ENCODE measurements at places on chromosomes 12 and 14.

- no peak for DNase-seq
Measured at GRCh38 chr12:96234591-96235483, 40.7 kb downstream of the ELK3 start.

GRCh38 chr12:59651229-59651920, 55.5 kb downstream of the SLC16A7 start:
- peak; percentile 40 for DNase-seq

- DNase-seq, result peak; percentile 81
Measured at GRCh38 chr12:131832321-131833231, 4.4 kb downstream of the MMP17 start.

DNA sequence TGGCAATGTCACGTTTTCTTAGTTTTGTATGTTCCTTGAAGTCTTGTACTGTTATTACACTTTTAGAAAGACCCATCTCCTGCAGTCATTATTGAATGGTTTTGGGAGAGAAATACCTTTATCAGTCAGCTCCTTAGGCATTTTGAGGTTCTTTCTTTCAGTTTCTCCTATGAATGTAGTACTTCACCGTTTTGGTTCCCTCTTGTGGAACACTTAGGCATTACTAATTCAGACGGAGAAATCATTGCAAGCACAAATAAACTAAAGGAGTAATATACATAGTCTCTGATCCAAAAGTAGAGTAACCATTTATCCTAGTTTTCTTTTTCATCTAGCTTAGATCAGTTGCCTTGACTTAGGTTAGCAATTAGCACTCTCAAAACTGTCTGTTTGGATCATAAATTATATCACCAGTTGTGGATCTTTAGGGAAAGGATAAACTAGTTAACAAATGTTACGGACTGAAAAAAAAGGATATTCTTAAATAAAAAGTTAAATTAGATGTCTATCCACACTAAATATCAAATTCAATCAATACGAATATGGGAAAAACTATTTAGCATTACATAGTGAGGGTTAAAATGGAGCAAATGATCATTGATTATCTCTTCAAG, 1538.3 kb upstream of the SEL1L start:
- DNase-seq, result no peak

DNA sequence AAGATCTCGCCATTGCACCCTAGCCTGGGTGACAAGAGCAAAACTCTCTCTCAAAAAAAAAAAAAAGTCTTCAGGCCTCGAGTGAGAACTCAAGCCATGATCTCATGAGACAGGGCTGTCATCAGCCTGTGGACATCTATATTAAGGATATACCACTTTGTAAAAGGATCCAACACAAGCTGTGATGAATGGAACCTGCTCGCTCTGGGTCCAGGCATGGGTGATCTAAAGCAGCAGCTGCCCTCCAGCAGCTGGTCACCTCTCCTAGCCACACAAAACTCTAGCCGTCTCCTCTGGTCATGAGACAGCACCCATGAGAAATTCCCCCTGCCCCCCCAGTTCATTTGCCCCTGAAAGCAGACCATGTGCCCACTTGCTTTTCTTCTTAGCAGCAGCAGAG, 19.1 kb upstream of the DGLUCY start:
- DNase-seq, result no peak

- no peak for DNase-seq
Measured at GRCh38 chr12:84421103-84421502, 491.5 kb downstream of the SLC6A15 start.

DNA sequence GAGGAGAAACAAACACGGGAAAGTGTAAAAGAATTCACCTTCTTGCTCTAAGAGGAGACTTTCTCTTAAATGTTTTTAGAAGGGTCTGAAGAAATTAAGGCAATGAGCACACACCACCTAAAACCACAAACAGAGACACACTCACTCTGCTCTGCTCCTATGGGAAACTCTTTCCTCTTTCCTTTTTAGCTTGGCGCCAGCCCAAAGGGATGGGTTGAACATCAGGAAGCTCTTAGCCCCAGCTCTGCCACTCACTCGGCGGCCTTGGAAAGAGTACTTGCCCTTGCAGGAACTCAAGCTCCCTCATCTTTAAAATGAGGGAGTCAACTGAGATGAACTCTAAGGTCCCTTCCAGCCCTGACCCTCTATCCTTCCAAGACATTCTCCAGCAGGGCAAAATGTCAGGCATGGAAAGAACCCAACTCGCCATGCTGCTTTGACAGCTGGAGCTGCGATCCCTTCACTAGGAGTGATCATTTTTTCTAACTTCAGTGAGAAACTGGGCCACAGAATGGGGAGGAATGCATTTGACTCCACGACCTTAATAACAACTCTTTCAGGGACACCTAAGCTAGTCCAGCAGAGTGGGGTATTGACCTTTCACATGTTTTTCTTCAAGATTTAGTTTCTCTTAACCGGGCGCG, 980 bp upstream of the RNASE8 start:
- peak; percentile 84 for DNase-seq

DNA sequence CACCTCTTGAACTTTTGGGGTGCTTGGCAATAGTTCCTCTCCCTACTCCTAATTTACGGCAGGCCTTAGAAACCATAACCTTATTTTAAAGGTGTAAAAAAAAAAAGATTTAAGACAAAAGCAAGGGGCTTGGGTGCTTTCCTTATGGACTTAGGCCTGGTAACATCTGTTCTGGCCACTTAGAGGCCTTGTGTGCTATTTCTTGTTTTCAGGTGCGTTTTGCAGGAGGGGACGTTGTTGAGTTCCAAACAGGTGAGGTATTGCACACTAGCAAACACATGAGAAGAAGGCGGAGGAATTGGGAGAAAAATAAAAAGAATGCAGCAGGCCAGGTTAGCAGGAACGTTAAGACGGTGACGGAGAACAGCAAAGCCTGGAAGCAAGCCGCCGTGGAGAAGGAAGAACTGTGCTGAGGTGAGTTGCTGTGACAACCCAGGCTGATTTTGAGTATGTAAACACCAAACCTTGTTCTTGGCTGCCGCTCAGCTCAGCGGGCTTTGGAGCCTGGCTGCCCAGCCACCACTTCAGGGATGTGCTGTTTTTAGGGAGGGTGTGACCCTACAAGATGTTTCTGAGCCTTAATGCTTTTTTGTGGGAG, 17.3 kb downstream of the EMG1 start:
- DNase-seq, result no peak

DNA sequence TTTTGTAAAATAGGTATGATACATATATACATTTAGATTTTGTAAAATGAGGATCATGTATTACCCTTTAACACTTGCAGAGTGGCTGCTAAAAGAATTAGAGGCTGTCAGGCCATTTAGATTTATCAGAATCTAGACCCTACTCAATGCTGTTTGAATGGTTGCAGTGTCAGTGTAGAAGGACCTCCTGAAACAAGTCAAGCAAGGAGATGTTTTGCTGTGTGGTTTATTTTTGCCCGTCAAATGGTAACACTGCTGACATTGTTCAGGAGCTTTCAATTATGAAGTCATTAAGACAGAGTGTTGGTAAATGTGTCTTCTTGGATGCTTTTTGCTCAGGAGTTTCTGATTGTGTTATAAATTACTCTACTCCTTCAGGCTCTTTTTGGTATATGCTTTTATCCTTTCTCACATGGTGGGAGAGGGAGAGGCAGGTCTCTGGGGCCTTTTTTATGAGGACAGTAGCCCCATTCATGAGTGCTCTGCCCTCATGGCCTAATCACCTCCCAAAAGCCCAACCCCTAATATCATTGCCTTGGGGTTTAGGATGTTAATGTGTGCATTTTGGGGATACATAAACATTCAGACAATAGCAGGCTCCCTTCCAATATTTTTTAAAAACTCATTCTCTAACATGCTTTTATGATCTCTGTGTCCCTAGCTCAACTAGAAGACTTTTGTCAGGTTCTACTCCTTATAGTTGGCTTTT, 16.5 kb downstream of the EID3 start:
- no peak for DNase-seq

GRCh38 chr12:84929501-84929900, 16.9 kb upstream of the SLC6A15 start:
- DNase-seq, result peak; percentile 57

GRCh38 chr12:122871851-122872780, 23.8 kb downstream of the VPS37B start:
- peak; percentile 87 for DNase-seq

- no peak for DNase-seq
Measured at GRCh38 chr14:92491782-92492181, 21.8 kb upstream of the RIN3 start.

DNA sequence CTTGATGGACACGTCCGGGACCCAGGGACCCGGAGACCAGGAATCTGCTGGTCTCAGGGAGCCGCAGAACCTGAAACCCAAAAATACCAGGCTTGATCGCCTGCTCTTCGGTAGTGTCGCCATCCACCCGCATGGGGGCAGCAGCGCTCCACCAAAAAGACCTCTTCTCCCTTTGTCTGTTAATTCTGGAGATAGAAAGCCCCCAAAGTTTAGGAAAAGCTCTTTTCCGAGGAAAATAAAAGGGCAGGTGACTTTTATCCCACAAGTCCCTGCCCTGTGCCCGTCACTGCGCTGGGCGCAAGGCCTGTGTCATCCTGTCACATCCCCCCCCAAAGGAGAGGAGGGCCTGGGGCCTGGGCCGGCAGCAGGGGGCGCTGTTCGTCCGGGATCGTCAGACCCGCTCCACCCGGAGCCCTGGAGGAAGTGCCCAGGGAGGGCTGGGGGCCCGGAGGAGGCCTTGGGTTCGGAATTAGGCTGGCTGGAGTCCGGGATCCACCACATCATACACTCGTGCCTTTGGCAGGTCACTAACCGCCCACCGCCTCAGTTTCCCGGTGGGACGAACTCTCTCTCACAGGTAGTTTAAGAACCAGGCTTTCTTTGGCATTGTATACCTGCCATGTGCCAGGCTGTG, 31.9 kb downstream of the DAD1 start:
- DNase-seq, result peak; percentile 64

GRCh38 chr12:65695113-65695865, 129.0 kb upstream of the HMGA2 start:
- peak; percentile 94 for DNase-seq

GRCh38 chr12:16384732-16385131, 37.3 kb downstream of the MGST1 start:
- no peak for DNase-seq

- no peak for DNase-seq
Measured at GRCh38 chr14:23521785-23522640, 29.6 kb downstream of the ZFHX2 start.

DNA sequence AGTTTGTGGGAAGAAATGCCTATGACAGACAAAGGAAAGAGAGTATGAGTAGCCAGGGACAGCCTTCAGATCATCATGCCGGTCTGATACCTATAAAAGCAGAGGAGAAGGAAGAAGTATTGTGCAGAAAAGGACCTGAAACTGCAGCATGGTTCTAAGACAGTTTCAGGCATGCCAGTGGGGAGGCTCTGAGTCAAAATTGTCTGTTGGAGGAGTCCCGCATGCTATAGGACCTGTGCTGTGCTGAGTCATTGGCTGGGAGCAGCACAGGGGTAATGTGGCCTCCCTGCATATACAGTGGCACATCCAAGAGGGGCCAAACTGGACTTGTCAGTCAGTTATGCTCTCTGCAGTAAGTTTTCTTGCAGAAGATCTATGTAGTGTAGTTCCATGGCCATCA, 40.7 kb downstream of the NEUROD4 start:
- DNase-seq, result no peak

DNA sequence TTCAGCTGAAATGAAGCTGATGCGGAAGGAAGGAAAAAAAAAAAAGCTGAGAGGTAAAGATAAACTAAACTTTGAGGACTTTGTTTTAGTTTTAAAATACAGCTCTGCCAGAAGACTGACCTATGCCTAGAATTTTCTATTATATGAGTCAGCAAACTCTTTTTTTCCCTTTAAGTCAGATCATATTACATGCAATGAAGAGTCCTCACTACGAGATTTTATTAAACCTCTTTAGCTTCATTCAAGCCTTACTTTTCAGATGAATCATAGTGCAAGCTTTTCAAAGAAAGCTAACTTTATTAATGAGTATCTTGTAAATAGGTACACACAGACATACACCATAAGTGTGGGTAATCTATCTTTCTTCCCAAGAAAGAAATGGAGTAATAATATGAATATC, 57.8 kb upstream of the FSCB start:
- no peak for DNase-seq

DNA sequence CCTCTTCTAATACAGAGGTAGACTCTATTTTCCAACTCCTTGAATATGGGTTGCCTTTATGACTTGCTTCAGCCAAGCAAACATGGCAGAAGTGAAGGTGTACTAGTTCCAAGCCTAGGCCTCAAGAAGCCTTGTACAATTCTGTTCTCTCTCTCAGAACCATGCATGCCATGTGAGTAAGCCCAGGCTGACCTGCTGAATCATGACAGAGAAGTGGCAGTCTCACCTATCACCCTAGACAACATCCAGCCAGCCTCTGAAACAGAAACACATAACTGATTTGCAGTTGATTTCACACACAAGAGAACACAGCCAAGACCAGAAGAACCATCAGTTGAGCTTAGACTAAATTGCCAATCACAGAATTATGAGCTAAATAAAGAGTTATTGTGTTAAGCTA, 157.2 kb downstream of the GARIN6 start:
- no peak for DNase-seq

DNA sequence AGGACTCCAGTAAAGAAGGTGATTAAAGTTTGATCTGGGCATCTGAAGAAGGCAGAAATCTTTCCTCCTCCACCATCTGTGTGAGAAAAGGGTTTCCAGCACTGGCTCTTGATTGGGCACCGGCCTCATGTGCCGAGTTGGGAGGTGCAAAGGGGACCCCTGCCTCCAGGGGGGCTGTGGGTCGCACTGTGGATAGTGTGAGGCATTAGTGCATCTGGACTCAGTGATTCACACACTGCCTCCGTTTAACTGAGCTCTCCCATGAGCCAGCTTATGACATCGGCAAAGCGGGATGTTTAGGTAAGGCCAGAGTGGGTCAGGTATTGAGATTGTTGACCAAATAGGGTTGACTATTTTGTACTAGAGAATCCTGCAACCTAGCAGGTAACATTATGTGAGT, 8.9 kb downstream of the C1S start:
- no peak for DNase-seq

DNA sequence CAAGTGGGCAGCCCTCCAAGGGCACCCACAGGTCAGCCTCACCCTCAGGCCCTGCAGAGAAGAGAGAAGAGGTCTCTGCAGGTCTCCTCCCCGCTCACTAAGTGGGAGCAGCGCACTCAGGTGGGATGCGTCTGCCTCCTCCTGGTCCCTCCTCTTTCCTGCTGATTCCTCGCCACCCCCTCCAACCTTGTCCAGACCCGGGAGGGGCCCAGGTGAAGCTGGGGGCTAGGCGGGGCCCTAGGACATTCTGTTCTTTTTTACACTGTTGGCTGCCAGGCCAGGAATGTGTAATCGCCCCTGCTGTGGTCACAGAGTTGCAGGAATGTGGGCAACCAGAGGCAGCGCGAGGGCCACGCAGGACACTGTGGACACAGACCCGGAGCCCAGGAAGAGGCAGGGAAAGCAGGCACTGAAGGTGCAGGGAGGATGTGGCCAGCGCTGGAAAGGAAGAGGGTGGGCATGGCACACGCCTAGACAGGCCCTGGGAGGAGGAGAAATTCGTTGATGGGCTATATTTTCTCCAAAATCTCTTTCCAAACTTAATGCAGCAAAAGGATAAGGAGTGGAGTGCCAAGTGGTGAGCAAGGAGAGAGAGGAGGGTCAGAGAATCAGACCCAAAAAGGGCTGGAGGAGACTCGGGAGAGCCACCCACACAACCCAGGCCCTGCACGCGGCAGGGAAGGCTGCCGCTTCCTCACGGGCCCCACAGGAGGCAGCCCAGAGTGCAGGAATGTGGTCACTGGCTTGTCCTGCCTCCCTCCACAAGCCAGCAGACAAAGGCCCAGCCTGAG, 911 bp upstream of the SCNN1A start:
- peak; percentile 68 for DNase-seq

- DNase-seq, result peak; percentile 40
Measured at GRCh38 chr14:71610149-71610548, 322.1 kb upstream of the RGS6 start.

GRCh38 chr14:70808416-70809224, 693 bp downstream of the MAP3K9 start:
- no peak for DNase-seq

- DNase-seq, result no peak
Measured at GRCh38 chr14:105507247-105507646, 16.2 kb downstream of the TEDC1 start.

Measured in AG10803 (cell line).